ENCODE measurements at places on chromosomes 2 and 18. TPM values are rescaled to one million over a fixed set of nuclear protein-coding genes. Genes with fewer than 3 reads are reported as not detected.
A peak's percentile ranks its signal among the peaks of the same experiment; 100 is the strongest.

GRCh38 chr2:86035883-86036668, 69.6 kb downstream of the POLR1A start:
- peak; percentile 88 for DNase-seq

DNA sequence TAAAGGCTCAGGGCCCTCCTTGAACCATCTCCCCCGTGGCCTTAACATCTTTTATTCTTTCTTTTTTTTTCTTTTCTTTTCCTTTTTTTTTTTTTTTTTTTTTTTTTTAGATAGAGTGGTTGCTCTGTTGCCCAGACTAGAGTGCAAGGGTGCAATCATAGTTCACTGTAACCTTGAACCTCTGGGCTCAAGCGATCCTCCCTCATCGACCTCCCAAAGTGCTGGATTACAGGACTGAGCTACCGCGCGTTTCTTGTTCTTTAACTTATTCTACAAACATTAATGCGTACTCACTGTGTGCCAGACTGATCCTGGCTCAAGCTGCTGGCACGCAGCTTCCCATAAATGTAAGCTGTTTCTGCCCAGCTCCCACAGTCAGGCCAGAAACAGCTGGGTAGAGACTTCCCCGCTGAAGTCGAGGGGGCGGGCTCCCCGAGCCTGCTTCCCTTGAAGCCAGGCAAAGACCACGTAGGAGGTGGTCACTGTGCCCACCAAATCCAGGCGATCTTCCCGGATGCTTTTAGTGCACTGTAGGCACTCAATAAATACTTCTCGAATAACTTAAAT, 29.2 kb upstream of the ATP6V1B1 start:
- no peak for DNase-seq

DNA sequence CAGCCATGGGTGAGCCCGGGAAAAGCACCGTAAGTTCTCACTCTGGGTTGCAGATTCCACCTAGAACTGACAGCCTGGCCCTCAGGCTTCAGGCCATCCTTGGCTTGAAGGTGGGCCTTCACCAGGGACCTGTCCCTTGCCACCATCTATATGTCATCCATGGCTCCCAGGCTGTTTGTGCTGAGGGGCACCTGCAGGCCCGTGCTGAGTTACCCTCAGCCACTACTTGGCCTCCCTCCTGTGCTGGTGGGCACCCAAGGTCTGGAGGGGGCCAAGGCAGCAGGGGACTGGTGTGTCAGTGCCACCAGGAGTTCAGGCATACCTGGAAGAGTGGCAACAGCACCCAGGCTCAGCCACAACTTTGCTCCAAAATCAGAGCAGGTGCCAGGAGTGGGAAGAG, 326.2 kb upstream of the SMIM21 start:
- DNase-seq, result no peak

GRCh38 chr18:6366776-6367175, 47.9 kb downstream of the L3MBTL4 start:
- DNase-seq, result no peak

GRCh38 chr18:44537526-44537925, 143.2 kb upstream of the SETBP1 start:
- no peak for DNase-seq

- no peak for DNase-seq
These were observed 38.5 kb upstream of the LYPD6 start for GRCh38 chr2:149291881-149292280.

GRCh38 chr2:226086190-226086589, 686.7 kb downstream of the NYAP2 start:
- DNase-seq, result no peak

DNA sequence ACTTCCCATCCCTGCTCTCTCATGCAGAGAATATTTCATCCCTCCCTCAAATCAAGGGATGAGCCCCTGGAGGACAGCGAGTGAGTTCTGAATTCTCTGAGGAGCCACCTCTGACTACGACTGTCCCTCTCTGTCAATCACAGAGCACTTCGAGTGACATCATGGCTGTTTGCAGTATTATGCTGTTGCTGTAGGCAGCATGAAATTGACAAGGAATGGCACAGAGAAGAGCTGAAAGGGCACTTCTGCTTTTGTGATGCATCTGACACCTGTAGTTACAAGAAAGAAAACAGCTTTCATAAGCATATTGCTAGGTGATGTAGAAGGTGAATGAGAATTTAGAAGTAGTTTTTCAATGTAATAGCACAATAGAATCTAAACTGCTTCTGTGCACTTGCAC, 166.9 kb downstream of the ARHGAP15 start:
- no peak for DNase-seq

DNA sequence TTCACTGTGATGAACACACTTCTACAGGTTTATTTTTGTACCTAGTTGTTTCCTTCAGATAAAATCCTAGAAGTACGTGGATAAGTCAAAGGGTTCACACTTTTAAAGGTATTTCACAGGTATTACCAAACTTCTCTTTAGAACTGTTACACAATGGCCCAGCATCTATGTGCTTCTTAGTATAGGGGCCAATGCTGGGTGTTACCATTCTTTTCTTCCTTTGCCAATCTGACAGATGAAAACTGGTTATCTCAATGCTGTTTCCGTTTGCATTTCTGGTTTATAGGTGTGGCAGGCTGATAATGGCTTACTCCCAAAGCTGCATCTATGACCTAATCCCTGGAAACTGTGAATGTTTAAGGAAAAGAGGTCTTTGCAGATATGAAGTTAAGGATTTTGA, 2.8 kb upstream of the TCF7L1 start:
- DNase-seq, result no peak

- DNase-seq, result no peak
These were observed 44.9 kb upstream of the SNTG2 start for GRCh38 chr2:905833-906140.

DNA sequence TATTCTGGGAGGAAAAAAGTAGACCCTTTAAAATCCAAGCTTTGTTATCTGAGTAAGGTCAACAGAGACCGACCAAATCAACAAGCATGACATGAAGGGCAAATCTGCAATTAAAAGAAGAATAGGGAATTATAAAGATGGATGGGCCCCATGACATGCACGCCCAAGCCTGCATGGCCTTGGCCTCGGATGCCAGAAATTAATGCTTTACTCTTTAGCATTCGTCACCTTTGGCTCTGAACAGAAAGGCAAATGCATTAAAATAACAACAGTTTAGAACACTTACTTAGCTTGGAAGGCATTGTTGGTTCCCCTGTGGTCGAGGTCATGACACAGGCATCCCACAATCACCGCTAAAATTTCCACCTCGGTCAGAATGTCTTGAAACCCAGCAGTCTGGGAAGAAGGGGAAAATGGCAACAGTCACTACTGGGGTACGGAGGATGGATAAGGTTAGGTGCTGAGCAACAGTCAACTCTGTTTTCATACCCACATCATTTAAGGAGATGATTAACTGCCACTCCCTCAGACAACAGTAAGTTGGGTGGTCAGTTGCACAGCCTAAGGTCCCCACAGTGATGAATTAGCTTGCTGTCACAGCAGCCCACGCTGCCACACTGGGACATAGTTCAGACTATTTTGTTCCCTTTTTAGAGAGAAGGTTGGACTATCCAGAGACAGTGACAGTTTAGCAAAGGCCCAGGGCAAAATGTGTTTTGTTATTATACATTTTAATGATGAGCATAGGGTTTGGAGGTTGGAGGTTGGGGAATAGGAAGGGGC, 319.1 kb downstream of the AGPS start:
- no peak for DNase-seq

- no peak for DNase-seq
These were observed 117.4 kb downstream of the FMNL2 start for GRCh38 chr2:152452256-152452973.

DNA sequence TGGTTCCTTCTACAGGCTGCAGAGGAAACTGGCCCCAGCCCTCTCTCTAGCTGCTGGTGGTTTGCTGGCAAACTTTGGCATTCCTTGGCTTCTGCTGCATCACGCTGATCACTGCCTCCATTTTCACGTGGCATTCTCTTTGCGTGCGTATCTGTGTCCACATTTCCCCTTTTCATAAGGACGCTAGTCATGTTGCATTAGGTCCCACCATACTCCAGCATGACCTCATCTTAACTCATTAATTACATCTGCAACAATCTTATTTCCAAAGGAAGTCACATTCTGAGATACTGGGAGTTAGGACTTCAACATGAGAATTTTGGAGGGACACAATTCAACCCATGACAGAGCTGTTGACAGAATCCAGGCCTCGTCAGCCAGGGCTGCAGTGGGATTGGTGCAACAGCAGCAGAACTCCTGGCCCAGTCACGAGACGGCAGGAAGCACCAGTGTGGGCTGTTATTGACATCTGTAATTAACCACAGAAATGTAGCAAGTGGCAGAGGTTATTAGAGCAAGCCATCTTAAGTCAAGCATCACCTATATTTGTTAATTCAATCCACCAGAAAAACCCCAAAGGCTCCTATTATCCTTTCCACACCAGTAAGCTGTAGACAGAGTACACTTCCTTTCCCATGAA, 132.4 kb downstream of the TMEM163 start:
- no peak for DNase-seq

DNA sequence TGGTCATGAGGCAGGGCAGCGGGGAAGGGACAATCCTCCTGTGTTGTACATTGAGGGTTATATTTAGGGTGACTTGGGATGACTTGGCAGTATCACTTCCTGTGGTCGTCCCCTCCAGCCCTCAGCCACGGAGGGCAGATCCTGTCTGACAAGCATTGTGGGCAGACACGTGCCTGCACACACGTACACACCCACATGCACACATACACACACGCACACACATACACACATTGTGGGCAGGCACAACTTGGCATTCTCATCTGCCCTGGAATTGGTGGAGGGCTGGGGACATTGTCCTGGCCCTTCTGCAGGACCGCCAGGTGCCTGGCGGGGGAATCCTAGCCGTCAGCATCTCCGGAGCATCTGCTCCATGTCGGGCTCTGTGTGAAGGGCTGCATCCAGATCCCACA, 47.6 kb downstream of the ODC1 start:
- DNase-seq, result no peak

DNA sequence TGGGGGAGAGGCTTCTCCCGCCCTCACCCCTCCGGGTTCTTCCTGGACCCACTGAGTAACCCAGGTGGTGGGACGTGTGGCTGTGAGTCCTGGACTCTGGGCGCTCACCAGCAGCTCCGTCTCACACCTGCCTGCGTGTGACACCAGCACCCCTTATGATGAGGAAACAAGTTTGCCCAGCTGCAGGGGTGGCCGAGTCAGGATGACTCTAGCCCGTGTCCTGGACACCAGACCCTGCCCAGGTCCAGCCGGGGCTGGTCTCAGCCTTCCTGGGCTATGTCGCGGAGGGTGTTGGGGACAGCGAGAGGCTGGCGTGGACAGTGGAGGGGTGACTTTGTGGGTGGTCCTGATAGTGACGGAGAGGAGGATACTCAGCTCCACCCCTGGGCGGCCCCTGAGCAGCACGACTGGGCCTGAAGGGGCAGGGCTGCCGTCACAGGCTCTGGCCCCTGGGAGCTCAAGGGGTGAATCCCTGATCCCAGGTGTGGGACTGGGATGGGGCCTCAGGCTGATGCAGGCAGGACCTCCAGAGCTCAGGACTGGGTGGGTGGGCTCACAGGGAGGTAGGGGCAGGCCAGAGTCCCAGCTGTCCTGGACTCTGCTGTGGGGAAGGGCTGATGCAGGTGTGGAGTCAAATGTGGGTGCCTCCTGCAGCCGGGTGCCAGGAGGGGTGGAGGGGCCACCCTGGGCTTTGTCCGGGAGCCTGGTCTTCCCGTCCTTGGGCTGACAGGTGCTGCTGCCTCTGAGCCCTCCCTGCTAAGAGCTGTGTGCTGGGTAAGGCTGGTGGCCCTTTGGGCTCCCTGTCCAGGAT, 3.7 kb downstream of the GPR35 start:
- no peak for DNase-seq

DNA sequence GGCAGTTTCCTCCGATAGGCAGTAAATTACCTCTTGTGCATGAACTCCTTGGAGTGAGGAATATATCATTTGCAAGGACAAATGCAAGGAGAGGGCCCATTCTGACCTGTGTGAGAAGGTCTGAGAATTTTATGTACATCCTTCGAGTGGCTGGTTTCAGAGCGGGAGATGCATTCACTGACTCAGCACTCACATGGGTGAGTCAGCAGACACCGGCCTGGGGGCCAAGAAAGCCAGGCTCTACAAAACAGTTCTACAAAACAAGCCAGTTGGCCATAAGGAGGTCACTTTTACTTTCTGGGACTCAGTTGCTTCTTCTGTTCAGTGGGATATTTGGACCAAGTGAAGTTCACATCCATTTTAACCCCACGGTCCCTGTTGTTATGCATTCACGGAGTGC, 35.3 kb downstream of the CYP26B1 start:
- no peak for DNase-seq

Gene EHD3
- 7.1 TPM for polyA plus RNA-seq

Gene ATP5MC3
- polyA plus RNA-seq, result 190 TPM

Gene FAHD2A
- polyA plus RNA-seq, result 40.3 TPM

Gene IL37
- 0.26 TPM for polyA plus RNA-seq

Gene ACMSD
- polyA plus RNA-seq, result 1.2 TPM

Gene HNMT
- 92.1 TPM for polyA plus RNA-seq

Gene NT5C1B
- 1.3 TPM for polyA plus RNA-seq

Gene MC4R
- polyA plus RNA-seq, result 1.2 TPM

Gene ANKRD53
- 2.1 TPM for polyA plus RNA-seq

Gene AMER3
- polyA plus RNA-seq, result 0.15 TPM
